ENCODE measurements at places on chromosomes 6 and 20. TPM values are rescaled to one million over a fixed set of nuclear protein-coding genes. Genes with fewer than 3 reads are reported as not detected.

Gene PRKN
- total RNA-seq: 0.60 TPM

Gene TGM3
- total RNA-seq: not detected

Gene PRL
- not detected for total RNA-seq

Gene USP49
- total RNA-seq: 4.5 TPM

Gene SCGN
- total RNA-seq: not detected

Gene IPCEF1
- total RNA-seq: 0.99 TPM

Gene BACH2
- 5.9 TPM for total RNA-seq

DNA sequence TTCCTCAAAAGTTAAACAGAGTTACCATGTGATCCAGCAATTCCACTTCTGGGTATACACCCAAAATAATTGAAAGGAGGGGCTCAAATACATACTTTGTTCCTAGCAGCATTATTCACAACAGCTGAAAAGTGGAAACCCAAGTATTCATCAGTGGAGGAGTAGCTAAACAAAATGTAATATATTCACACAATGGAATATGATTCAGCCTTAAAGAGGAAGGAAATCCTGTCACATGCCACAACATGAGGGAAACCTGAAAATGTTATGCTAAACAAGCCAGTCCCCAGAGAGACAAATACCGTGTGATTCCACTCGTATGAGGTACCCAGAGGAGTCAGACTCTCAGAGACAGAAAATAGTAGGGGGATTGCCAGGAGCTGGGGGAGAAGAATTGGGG lies 44.5 kb downstream of the PXDC1 start:
- peak; percentile 89 for DNase-seq

- DNase-seq: no peak
These were observed 81.9 kb downstream of the CRYBG1 start for GRCh38 chr6:106442395-106442794.

GRCh38 chr6:124926435-124926834 lies 35.8 kb upstream of the RNF217 start:
- DNase-seq: no peak

DNA sequence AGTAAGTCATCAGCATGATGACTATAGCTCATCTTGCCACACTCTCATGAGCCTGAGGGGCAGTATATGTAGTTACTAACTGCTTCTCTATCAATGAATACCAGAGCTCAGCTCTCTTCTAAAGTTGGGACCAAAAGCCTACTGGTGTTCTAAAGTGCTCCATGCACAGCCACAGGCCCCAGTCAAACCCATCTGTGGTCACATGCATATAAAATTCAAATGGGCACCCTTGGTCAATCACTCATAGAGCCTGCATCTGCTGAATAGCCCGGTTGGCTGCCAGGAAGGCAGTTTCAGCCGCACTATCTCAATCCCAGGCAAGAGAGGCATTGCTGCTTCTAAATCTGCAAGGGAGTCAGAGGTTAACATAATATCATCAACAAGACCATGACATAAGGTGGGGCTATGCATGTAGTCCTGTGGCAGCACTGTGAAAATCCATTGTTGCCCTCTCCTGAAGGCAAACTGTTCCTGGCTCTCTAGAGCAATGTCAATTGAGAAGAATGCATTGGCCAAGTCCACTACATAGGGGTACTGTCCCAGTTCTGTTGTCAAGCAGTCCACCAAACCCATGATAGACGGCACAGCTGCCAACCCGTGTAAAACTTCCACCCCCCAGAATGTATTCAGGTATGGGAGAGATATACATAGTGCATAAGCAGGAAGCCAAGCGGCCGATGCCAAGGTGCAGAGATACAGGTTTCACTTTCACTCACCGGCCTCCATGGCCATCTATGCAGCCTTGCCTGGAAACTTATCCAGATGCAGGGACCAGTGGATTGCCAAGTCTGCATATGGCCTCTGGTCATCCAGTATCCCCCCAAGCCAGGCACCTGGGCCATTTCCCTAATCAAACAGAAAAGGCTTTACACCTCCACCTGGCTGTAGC lies 76.2 kb downstream of the ALDH8A1 start:
- DNase-seq: no peak

DNA sequence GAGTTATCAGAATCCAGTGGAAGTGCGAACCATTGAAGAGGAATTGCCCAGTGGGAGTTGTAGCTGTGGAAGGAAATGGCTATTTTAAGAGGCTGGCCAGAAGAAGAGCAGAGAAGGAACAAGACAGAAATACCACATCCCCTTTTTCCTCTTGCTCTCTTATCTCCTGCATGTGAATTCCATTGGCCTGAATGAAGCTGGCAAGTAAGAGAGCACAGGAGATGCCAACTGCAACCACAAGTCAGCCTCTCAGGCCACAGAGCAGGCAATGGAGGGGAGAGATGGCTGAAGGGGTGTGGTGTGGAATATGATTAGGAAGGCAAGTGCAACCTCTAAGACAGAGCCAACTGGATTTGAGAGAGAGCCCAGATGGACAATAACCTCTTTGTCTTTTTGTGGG lies 362.7 kb upstream of the IMPG1 start:
- no peak for DNase-seq

GRCh38 chr6:105746130-105746505 lies 340.0 kb upstream of the PRDM1 start:
- DNase-seq: no peak

- no peak for DNase-seq
These were observed 22.3 kb upstream of the AVP start for GRCh38 chr20:3106658-3107463.

DNA sequence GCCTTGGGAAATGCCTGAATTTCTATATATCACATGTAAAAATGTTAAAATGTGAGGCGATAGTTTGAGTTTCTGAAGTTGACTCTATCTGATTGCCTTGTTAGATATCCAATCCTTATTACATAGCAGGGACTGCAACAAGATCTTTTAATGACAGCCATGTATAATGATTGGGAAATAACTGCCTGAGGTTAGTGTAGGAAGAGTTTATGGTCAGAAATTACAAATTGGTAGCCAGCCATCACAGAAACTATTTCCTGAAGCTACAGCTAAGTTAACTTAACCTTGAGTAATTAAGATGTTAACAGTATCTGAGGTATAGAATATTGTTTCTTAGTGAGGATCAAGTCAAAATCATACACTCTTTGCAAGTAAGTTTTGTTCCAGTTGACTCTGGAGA lies 41.0 kb downstream of the AKIRIN2 start:
- DNase-seq: no peak

DNA sequence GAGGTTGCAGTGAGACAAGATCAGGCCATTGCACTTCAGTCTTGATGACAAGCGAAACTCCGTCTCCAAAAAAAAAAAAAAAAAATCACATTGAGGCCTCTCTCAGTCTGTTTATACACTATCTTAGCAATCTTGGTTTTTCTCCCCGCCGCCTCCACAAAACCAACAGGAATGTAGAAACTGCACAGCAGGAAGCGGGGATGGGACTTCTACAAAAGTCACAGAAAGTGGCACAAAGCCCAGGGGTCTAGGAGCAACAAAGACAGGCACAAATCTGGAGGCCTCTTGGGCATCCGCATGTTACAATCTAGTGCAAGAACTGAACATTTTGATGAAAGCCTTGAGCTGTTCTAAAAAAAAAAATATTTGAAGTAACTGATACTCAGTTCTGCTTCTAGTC lies 48.6 kb downstream of the KDM1B start:
- DNase-seq: no peak

GRCh38 chr20:59145924-59146779 lies 17.5 kb upstream of the ZNF831 start:
- DNase-seq: no peak

DNA sequence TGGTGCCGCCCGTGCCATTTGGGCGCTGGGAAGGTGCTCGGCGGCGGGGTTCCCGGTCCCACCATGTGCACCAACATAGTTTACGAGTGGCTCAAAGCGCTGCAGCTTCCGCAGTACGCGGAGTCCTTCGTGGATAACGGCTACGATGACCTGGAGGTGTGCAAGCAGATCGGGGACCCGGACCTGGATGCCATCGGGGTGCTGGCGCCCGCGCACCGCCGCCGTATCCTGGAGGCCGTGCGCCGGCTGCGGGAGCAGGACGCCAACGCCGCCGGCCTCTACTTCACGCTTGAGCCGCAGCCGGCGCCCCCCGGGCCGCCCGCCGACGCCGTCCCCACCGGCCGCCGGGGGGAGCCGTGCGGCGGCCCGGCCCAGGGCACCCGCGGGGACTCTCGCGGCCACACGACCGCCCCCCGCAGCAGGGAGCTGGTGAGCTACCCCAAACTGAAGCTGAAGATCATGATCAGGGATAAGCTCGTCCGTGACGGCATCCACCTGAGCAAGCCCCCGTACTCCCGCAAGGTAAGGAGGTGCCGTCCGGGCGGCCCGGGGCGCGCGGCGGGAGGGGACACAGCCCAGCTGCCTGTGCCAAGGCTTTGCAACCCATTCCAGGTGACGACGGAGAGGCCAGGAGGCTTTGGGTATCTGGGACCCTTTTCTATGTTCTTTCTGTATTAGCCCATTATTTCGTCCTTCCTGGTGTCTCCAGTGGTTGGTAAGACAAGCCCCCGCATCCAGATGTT lies 547 bp downstream of the SAMD5 start:
- DNase-seq: peak; percentile 10
